Left ventricle myocardium superior (tissue), 1 donor: ENCODE measurements at places on chromosomes 7 and 10.

GRCh38 chr10:63219749-63220148 lies 86.6 kb downstream of the NRBF2 start:
- DNase-seq = no peak

DNA sequence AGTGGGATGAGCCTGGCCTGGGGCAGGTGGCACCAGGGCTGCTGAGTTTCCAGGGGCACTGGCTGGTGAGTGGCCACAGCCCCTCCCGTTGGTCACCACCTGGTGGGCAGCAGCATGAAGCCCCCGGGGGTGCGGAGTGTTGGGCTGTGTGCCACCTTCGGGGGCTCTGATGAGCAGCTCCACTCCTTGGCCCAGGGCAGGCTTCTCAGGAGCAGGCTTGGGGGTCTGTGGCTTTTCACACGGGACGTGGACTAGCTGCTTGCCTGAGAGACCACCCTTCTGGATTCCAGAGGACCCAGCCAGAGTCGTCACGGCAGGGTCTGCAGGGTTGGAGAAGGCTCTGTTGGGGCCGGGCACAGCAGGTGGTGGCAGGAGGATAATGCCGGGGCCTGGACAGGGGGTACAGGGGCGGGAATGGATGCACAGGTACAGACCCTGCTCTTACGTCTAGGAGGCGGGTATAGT lies 193.1 kb downstream of the ADARB2 start:
- no peak for DNase-seq

- no peak for DNase-seq
These were observed 5.0 kb upstream of the TNS3 start for GRCh38 chr7:47586925-47587324.

GRCh38 chr10:132383101-132383500 lies 13.9 kb upstream of the PWWP2B start:
- DNase-seq = no peak

DNA sequence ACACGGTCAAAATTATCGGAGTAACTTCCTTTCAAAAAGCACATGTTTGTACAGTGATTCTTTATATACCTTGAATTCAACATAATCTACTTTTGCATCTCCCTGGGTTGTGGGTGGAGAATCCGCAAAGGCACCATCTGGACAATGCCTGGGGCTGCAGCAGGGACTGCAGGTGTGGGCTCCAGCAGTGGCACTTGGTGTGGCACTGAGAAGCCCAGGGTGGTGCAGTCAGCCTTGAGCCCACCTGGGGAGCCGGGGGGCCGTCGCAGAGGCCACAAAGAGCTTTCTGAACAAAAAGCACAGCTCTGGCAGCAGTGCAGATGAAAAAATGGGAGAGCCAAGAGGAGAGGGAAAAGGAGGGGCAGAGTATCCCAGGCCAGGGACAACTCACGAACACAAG lies 22.2 kb downstream of the PARD3 start:
- DNase-seq = no peak

- no peak for DNase-seq
These were observed 52.8 kb downstream of the ABLIM1 start for GRCh38 chr10:114605155-114605797.

- DNase-seq = no peak
These were observed 258.7 kb downstream of the GFRA1 start for GRCh38 chr10:116014326-116014725.

DNA sequence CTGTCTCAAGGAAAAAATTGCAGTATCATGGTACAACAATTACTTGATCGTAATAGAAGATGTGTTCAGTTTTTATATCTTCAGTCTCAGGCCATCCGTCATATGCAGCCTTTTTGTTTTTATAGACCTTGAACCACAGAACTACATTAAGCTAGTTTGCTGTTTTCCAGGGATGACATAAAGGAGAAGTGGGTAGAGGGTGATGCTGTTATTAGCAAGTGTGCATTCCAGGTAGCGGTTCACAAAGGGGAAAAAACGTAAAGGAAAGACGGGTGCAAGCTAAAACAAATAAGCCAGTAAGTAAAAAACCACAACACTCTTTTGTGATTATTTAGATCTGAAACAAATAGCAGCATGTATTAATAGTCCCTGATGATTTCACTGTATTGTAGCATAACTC lies 71.7 kb downstream of the BMPR1A start:
- DNase-seq = no peak

- DNase-seq = no peak
These were observed 792.0 kb downstream of the TYW1 start for GRCh38 chr7:67788669-67789068.
